ENCODE measurements at places on chromosomes 7 and 10.
A peak's percentile ranks its signal among the peaks of the same experiment; 100 is the strongest.

GRCh38 chr10:62082729-62083411, 181.4 kb downstream of the ARID5B start:
- DNase-seq: peak; percentile 69

GRCh38 chr10:48659790-48660189, 24.9 kb upstream of the WDFY4 start:
- DNase-seq: no peak

DNA sequence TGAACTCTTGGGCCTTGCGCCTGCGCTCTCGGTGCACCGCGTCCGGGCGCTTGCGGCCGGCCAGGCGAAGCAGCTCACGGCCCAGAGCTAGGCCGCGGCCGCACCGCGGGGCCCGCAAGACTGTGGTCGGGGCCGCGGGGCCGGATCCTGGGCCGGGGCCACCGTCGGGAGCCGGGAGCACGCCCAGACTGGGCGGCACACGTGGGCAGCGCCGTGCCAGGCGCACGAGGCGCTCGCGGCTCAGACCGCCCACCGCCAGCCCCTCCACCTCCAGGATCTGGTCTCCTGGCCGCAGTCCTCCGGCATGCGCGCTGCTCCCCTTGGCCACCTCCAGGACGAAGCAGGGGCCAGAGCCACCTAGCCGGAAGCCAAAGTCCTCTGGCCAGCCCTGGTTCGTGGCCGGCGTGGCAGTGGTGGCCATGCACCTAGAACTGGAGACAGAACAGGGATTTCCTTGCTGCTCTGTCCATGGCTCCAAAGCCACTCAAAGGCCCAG, at the start of gene GRID2IP:
Gene GRID2IP (minus strand): TSS at position 446 of the 496 bp plus-strand sequence. CDS start 25 bp downstream, at position 421.
- DNase-seq: no peak

- DNase-seq: no peak
These were observed 80.7 kb downstream of the SPDYE5 start for GRCh38 chr7:75572814-75573213.

- no peak for DNase-seq
These were observed 338.3 kb downstream of the ETV1 start for GRCh38 chr7:13651167-13651566.

DNA sequence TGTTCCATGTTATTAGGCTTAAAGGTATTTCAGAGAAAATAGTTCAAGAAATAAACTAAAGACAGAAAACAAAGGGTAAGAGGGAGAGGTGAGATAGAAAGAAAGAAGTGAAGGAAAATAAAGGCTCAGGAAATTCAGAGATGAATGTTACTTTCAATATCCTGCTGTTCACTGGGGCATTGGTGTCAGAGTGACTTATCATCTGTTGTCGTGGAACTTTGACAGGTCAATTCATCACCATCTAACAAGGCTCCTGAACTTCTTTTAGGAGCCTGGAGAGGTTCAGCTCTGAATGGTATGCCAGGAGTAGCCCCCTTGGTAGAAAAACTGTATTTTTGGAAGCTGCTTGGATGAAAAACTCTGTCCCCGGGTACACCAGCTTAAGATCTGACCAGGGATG, 100.1 kb downstream of the KLF6 start:
- DNase-seq: peak; percentile 31

DNA sequence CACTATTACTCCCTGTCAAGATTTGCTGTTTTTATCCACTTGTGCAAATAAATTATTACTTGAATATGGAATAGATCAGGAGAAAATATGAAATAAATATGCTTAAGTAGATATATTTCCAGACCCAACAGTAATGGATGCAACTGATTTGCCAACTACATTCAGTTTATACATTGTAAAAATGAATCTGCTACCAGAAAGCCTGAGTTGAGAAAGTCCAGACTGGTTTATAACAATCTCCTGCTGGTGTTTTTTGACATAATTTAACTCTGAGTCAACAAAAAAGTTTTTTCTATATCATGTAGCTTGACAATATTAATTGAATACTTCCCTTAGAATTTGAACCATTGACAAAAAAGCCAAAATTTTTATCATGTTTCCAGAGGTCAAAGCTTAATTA, 265.8 kb upstream of the SEMA3D start:
- DNase-seq: no peak

DNA sequence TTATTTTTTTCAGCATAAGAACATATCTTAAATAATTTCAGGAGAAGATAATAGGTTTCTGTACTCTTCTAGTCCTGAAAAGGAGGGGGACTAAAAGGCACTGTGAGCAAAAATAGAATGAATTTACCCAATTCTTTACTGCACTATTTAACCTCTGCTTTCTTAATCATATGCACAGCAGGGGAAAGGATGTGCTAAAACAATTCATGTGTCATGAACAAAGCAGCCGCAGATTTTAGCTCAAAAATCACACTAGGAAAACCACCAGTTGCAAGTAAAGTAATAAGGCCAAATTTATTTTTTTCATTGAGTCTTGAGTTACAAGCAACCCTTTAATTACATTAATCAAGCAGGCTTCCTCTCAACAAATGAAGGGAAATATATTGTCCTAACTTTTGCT, 80.1 kb downstream of the CABCOCO1 start:
- DNase-seq: no peak

GRCh38 chr10:10677479-10677878, 340.2 kb upstream of the CELF2 start:
- peak; percentile 89 for DNase-seq

GRCh38 chr10:30489346-30489745, 55.4 kb downstream of the MAP3K8 start:
- no peak for DNase-seq

- DNase-seq: no peak
These were observed 465.1 kb downstream of the ATRNL1 start for GRCh38 chr10:115558252-115558651.

GRCh38 chr7:101916876-101917275, 99.5 kb downstream of the CUX1 start:
- no peak for DNase-seq
